NCI-H187 (cell line): ENCODE measurements at places on chromosomes 11 and 22.

- DNase-seq: no peak
These were observed 88.2 kb downstream of the SIK3 start for GRCh38 chr11:117009905-117010605.

DNA sequence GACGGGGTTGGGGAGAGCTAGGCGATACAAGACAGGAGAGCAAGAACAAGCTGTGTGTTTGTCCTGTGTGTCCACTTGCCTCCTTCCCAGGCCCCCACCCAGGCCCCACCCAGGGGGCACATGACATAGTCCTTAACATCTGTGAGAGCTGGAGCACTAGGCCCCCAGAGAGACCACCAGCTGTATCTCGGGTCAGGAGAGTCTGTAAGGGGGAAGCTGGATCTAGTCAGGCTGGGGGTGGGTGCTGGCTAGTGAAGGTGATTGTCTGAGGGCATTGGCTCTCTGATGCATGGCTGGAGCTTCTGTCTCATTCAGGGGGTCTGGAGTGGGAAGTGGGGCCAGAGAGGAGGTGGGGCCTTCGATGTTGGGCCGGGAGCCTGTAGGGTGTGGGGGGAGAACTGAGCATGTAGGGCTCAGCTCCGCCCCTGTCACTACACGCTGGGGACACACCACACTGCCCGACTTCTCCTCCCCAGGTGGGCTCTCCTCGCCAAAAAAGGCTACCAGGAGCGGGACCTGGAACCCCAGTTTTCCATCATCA, 571 bp downstream of the P2RX6 start:
- no peak for DNase-seq

DNA sequence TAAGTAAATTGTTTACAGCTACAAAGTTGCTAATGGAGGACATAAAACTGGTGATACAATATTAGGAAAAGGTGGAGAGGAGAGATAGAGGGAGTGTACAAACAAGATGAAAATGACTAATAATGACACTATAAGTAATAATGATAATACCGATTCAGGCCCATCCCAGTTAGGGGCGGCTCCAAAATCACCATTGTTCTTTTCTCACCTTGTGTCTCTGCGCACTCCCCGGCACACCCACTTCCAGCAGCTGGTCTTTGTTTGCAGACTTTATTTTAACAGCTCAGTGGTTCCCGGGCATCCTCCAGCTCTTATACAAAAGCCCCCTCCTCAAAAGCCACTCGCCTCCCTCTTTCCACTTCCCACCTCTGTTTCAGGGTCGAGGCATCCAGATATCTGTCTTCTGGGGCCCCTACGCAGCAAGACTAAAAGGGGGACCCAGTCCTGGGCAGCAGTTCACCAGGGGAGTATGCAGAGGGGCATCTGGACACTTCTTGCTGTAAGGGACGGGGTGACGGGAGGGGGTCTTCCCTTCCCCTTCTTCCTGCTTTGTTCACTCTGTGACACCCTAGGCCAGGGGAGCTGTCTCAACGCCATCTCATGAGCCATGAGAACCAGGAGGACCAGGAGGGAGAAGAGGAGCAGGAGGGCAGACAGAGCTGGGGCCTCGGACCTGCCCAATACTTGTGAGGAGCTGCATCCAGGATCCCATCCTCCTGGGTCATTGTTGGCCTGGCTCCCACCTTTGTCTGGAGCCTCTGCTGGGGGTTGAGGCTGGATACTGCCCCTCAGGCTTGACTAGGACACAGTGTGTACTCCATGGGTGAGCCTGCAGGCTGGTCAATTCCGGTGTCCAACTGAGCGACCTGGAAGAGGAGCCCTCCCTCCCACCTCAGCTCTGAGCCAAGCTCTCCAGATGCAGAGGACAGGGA, 2.7 kb downstream of the APOL2 start:
- no peak for DNase-seq

GRCh38 chr22:46696229-46696518, 41.9 kb downstream of the CERK start:
- no peak for DNase-seq
